Activated CD4-positive, CD25-positive, alpha-beta regulatory T cell treated with anti-CD3 and anti-CD28 coated beads, Interleukin-2, amount 50 U/mL, for 72 hours (primary cell): ENCODE measurements at places on chromosomes 16 and 17.

DNA sequence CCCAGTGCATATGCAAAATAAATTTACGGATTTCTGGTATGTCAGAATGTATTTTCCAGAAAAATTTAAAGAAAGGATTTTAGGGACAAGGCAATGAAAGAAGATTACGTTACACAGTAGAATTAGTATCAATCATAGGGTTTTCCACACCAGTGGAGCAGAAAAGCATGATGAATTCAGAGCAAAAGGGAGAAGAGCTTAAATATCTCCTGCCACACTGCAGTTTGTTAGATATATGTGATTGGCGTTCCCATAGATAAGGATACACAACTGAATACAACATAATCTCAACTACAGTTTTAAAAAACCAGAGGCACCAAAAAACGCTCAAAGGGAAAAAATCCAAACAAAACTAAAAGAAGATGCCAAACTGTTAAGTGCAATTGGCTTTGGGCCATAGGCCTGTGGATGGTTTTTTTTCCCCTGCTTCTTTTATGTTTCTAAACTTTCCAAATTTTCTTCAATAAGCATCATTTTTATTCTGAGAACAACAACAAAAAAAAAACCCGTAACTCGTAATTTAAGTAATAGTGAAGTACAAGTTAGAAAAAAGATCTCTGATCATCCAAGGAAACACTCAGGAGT lies 22.3 kb downstream of the MARF1 start:
- no peak for DNase-seq

GRCh38 chr16:81307770-81308169 lies 7.0 kb upstream of the GAN start:
- no peak for DNase-seq

GRCh38 chr17:40316571-40317344 lies 7.8 kb downstream of the RARA start:
- DNase-seq: no peak

- no peak for DNase-seq
Observed at GRCh38 chr16:67227567-67227921, 614 bp downstream of the TMEM208 start.

- DNase-seq: no peak
Observed at GRCh38 chr17:19331134-19331533, 31.4 kb downstream of the B9D1 start.

DNA sequence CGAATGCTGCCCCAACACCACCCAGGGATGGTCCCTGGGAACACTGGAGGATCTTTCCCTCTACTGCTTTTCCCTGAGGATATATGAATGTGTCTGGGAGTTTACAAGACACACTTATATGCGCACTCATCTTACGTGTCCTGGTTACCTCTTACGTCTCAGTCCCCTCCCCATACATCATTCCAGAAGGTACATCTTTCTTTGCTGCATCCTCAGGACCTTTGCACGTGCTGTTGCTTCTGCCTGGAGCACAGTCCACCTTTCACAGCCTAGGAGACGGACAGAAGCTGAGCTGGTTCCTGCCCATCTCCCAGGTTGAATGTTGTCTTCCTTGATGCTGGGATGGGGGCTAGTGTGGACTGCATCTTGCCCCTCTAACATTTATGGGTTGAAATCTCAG lies 153.0 kb upstream of the FOXF1 start:
- DNase-seq: no peak

DNA sequence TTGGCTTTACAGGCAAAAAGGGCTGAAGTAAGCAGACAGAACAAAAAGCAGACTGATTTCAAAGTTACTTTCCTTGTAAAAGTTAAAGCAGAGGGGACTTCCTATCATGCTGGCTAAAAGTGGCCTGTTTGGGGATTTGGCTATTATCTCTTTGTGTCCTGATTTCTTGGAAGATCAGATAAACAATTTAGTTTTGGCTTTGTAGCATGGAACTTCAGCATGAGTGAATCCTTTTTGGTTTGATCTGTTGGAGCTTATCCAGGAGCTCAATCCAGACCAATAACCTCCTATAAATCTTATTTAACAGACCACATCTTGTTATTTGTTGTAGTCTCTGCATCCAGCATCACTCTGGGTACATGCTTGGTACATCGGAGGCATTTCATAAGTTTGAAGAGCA lies 8.9 kb upstream of the RNF112 start:
- DNase-seq: no peak

- peak; percentile 37 for DNase-seq
Observed at GRCh38 chr17:20234276-20234675, 225.1 kb downstream of the SPECC1 start.

DNA sequence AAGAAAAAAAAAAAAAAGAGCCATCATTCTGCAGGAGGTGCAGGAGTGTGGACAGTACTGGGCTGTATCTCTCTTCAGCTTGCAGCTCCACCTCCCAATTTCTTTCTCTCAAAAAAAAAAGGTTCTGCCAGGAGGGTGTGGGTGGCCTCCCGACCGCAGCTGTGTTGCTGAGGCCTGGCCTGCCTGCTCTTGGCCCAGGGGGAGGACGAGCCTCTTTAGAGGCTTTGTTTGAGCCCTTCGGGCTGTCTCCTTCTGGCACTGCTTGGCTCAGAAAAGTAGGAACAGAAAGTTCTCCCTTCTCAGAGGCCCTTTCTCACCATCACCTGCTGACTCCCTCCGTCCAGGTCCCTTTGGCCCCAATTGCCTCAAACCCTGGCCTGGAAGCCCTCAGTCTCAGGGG lies 22.2 kb upstream of the C17orf107 start:
- no peak for DNase-seq

- no peak for DNase-seq
Observed at GRCh38 chr17:65479282-65479681, 82.2 kb downstream of the AXIN2 start.

GRCh38 chr17:35359398-35359797 lies 14.0 kb downstream of the SLFN11 start:
- DNase-seq: no peak

DNA sequence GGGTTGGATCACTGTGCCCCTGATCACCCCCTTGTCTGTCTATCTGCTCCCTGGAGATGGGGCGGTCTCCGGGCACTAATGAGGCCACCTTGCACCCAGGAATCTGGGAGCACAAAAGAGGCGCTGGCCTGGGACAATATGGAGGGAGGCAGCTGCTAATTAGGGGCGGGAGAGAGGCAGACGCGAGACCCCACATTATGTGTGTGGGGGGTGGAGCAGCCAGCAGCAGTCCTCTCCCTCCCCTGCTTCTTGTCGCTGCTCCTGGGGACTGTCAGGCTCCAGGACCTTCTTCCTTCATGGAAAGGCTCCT lies 324 bp upstream of the HCRT start:
- DNase-seq: no peak

DNA sequence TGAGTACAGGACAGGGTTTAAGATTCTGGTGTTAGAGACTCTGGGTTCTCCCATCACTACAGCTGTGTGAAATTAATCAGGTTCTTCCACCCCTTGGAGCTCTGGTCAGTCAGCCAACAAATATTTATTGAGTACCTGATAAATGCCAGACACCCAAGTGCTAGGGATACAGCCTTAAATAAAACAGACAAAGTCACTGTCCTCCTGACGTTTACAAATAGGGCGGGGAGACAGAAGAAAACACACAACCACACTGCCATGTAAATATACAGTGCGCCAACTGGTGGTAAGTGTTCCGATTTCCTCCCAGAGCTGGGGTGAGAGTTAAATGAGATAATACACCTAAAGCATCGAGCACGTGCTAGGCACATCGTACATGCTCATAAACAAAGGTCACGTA lies 121.0 kb downstream of the COPRS start:
- DNase-seq: no peak
